Neural crest cell (in vitro differentiated cells): ENCODE measurements at places on chromosomes 1 and 21.

DNA sequence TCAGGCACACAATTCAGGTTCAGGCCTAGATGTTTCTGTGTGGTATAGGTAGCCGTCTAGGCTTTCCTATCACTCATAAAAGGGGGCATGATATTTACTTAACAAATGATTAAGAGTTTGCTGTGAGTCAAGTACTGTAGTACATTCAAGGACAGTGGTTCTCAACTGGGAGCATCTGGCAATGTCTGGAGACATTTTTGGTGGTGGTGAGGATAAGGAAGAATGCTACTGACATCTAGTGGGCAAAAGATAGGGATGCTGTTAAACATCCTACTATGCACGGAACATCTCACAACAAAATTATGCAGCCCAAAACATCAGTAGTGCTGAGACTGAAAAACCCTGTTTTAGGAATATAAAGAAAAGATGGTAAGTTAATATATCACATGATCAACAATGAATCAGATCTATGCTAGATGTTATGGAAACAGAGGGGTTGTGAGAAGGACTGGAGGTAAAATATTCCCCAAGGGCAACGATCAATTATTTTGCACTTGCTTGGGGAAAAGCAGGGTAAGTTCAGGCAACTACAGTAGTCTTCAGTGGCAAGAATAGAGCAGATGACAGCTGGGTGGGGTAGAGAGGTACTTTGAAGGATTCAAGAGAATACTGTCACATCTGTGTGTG, 4.9 kb downstream of the DNTTIP2 start:
- DNase-seq, result no peak

GRCh38 chr1:40316595-40317393, at the start of gene COL9A2:
Gene COL9A2 (minus strand): TSS chr1:40317286. CDS start chr1:40317197, 89 bp downstream.
- DNase-seq, result peak; percentile 44

DNA sequence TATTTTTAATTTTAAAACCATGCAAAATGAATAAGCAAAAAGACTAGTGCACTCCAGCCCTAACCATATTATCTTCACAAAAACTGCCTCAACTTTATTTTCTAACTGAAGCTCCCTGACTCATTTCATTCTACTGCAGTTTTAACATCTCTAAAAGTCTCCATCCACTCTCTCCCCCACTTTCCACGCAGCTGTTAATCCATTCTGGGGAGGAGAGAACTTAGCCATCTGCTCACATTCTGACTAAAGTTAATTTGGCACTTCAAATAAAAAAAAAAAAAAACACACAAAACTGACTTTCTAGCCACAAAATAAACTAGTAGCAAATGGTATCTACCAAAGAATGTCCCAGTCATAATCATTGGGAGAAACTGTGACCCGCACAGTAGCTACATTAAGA, 5.4 kb upstream of the MYBPHL start:
- DNase-seq, result no peak

DNA sequence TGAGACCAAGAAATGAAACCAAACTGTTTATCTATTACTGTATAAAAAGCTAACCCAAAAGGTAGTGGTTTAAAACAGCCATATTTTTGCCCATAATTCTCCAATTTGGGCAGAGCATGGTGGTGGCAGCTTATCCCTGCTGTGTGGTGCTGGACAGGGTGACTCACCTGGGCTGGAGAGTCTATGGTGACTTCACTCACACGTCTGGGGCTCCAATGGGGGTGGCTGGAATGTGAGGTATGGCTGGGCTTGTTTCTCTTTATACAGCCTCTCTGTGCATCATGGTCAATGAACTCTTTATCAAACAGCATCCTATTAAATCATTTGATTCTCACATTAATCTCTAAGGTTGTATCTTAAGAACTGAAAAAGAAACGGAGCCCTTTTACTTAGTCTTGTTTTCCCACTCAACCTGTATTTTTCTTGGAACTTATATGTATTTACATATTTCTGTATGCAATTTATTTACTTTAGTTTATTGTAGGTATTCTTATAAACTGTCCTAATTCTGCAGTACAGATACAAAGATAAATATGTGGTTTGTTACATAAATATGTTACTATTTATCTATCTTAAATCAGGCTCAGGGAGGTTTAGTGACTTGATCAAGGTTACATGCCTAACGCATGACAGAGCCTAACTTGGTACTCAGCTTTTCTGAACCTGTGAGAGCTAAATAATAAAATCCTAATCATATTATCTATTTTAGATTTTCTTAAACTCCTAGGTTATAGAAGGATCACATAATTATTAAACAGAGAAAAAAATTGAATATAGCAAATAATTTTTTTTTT, 37.5 kb upstream of the WLS start:
- no peak for DNase-seq

DNA sequence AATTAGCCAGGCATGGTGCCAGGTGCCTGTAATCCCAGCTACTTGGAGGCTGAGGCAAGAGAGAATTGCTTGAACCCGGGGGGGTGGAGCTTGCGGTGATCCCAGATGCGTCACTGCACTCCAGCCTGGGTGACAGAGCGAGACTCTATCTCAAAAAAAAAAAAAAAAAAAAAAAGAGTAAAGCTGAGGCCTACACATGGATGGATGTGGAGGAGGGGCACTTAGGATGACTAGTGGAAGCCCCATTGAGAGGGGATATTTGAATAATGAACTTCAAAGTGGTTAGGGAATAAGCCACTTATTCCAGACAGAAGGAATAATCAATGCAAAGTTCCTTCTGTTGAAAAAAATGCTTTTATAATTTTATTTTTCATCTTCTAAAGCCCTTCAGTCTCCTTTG, 51.4 kb downstream of the PTBP2 start:
- no peak for DNase-seq

DNA sequence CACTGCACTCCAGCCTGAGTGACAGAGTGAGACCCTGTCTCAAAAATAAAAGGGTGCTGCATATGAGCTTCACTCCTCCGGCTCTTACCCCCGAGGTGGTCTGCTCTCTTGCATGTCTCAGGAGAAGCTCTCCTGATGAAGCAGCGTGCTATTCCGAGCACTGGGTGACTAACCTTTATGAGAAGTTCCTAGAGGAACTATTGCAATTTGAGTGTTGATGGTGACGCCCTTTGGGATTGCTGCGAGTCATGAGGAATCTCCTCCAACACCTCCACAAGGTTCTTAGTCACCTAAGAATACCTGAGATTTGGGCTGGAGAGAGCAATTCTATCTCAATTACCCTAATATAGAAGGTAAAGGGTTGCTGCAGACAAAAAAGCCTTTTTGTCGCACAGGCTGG, 40.8 kb upstream of the TINAGL1 start:
- DNase-seq, result no peak

DNA sequence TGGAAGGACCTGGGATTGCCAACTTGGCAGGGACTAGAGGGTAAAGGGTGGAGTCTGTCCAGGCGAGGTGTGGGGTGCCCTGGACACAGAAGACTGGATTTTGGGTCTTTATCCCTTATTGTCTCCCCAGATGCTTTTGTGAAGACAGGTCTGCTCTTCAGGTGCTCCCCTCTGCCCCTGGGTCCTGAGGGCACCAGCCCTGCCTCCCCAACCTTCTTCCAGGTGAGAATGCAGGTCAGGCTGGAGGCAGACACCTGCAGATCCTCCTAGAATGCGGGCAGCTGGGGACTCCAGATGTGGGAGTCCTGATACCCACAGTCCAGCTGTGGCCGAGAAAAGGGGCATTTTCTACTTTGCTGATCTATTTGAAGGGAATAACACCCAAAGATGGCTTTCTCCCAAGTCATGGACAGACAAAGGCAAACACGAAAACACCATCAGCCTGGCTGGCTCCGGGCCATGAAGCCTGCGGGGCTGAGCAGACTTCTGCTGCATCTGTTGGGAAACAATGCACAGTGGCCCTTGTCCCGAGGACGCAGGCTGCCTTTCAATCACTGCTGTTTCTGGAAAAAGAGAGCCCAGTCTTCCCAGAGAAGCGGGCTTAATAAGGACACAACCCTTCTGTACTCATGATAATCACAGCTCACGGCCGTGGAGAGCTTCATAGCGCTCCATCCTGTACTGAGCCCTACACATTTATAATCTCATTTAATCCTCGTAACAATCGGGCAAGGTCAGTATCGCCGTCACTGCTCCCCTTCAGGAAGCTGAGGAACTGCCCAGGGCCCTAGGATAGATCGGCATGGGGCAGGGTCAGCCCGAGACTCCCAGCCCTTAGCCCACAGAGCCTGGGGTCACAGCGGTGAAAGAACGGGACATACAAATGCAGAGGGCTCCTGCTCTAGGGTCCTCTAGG, 62.0 kb upstream of the ABCG1 start:
- DNase-seq, result peak; percentile 36

- no peak for DNase-seq
Observed at GRCh38 chr1:2583871-2584351, 2.7 kb upstream of the PRXL2B start.

- DNase-seq, result no peak
Observed at GRCh38 chr1:218514689-218515088, 169.6 kb downstream of the TGFB2 start.

- DNase-seq, result no peak
Observed at GRCh38 chr1:66445492-66446181, 88.3 kb upstream of the SGIP1 start.

- no peak for DNase-seq
Observed at GRCh38 chr1:44693159-44693558, 18.6 kb downstream of the ARMH1 start.

- DNase-seq, result no peak
Observed at GRCh38 chr1:178958491-178958890, 67.2 kb upstream of the FAM20B start.

DNA sequence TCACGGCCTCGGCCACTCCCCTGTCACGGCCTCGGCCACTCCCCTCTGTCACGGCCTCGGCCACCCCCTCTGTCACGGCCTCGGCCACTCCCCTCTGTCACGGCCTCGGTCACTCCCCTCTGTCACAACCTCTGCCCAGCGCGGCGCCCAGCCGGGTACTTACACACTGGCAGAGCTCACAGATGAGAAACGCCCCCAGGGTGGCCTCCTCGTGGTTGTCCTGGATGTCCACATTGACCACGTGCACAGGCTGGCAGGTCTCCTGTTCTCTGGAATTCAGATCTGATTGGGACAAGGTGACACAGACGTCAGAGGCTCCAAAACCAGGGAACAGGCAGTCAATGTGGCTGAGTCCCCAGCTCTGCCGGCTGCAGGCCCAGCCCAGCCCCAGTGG, 3.3 kb upstream of the TMEM240 start:
- DNase-seq, result no peak

- no peak for DNase-seq
Observed at GRCh38 chr1:90502696-90503095, 214.4 kb downstream of the BARHL2 start.

DNA sequence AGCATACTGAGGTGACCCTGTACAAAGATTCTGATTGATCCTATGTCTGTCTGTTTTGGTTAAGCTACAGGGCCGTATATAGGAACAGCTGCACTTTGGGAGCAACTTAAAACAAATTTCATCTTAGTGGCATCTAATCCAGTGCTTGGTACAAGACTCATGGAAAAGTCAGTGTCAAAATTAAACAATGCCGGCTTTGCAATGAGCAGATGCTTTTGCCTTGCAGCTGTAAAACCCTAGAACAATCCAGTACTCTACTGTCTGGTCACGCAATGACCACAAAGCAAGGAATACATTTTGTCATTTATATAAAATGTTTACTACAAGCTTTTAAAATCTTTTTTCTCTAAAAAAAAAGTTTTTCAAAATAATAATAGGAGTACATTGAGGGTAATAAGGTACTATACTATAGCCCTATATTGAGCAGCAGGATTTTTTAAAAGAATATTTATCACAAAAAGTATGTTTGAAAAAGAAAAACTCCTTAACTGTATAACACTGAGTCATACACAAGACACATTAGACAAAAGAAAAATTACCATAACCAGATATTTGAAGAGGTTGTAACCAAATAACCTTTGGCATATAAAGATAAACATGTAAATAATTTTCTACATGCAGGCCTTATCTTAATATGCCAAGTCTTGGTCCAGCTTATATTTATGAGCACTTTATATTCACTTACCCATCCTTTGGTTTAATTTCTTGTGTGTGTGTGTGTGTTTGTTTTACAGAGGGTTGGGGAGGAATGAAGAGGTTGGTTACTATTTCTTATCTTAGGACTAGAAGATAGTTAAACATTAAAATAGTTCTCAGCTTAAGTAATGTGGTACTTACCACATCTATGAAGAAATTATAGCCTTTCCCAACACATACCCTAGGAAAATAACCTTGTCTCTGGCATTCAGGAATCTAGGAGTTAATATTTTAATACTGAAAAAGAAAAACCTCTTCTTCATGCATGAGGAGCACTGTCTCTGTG, 262.3 kb downstream of the FAF1 start:
- DNase-seq, result no peak

DNA sequence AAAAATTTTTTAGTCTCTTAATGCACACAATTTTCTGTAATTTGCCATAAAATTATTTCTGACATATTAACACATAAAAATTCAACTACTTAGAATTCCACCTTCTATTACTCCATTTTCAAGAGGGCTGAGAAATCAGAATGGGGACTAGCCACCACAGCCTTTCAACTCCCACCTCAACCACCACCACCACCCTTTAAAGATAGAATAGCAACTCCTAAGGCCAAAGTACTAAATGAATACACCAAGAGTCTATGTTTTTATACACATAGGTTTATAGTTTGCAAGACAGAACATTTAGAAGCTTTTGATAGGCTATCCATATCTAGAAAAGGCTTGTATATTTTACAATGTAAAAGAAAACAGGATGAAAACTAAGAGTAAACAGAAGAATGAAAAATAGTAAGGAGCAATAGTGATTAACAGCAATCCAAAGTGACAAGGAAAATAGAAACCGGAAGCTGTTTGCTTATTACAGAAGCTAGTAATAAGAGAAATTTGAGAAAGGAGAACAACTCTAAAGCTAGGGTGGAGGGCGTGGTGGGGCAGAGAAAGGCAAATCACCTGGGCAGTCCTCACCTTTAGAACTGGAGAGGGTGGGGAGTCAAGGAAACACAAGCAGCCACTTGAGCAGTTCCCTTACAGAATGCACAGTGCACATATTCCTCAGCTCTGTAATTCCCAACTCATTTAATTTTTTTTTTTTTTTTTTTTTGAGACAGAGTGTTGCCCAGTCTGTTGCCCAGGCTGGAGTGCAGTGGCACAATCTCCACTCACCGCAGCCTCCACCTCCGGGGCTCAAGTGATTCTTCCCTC, 27.7 kb downstream of the EPS15 start:
- no peak for DNase-seq

GRCh38 chr21:36732761-36733160, 33.8 kb downstream of the SIM2 start:
- no peak for DNase-seq

DNA sequence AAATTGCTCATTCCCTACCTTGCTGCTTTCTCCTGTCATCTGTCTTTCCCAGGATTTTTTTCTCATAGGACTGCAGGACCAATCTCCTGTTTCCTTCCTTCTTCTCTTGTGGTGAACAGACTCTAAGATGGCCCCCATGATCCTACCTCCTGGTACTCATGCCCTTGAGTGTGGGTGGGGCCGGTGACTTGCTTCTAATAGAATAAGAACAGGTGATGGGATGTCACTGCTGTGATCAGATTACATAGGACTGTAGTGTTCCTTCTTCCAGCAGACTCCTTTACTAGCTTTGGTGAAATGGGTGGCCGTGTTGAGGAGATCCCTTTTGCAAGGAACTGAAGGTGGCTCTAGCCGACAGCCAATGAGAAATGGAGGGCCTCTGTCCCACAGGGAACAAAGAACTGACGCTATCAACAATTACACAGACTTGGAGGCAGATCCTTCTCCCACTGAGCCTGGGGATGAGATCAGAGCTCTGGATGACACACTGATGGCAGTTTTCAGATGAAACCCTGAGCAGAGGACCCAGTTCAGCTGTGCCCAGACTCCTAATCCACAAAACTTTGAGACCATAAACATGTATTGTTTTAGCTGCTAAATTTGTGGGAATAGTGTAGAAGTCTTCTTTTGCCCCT, 7.5 kb downstream of the GSTM3 start:
- no peak for DNase-seq

- DNase-seq, result no peak
Observed at GRCh38 chr1:231828182-231828920, 201.8 kb downstream of the DISC1 start.

GRCh38 chr1:114314098-114314497, 160.4 kb upstream of the SYT6 start:
- DNase-seq, result no peak
